Astrocyte of the spinal cord (primary cell): ENCODE measurements at places on chromosomes 3 and 15.
A peak's percentile ranks its signal among the peaks of the same experiment; 100 is the strongest.

DNA sequence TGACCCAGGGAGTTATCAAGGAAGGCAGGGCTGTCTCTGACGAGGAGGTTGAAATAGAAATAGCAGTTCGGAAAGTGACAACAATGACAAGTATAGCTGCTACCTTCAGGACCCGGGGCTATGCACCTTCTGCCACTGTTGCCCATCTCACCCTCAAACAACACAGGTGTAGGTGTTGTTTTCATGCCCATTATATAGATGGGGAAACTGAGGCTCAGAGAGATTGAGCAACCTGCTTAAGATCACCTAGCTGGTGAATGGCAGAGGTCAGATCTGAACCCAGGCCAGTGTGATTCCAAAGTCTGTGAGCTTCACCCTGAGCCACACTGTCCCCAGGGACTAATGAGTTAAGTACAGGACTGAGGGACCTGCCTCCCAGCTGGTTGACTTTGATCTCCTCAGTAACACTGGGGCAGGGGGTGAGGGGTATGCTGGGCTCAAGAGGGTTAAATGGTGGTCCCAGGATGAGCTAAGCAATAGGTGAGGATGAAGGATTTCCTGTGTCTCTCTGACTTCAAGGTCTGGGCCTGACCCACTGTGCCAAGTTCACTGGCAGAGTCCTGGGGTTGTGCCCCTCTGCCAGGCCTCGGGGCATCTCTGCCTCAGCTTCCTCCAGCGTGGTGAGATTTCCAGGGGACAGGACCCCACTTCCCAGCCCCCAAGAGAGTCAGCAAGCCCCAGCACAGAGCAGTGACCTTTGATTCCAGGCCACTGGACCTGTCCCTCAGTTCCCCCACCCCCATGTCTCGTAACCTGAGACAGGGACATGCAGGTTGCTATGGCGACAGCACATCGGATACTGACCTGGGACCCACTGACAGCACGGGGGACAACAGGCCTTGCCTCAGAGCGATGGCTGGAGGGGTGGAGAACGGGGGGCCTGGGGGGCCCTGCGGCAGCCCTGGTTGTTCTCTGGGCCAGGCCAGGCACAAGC is 35.0 kb downstream of the ATP2B2 start:
- no peak for DNase-seq

DNA sequence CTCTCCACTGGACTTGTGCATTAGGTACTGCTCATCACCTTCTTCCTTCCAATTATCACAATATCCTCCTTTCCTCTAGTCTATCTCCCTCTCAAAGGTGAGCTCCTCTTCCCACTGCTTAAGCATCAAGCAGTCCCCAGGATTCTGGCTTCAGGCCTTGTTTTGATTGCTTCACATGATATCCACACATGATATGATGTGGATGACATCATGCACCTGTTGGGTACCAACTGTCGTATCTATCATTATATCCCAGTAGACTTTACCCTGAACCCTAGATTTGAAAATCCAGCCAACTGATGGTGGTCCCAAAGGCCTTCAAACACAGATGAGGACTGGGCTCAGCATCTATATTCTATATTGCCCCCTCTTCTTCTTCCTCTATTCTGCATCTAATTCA is 104.9 kb downstream of the MFSD1 start:
- no peak for DNase-seq

DNA sequence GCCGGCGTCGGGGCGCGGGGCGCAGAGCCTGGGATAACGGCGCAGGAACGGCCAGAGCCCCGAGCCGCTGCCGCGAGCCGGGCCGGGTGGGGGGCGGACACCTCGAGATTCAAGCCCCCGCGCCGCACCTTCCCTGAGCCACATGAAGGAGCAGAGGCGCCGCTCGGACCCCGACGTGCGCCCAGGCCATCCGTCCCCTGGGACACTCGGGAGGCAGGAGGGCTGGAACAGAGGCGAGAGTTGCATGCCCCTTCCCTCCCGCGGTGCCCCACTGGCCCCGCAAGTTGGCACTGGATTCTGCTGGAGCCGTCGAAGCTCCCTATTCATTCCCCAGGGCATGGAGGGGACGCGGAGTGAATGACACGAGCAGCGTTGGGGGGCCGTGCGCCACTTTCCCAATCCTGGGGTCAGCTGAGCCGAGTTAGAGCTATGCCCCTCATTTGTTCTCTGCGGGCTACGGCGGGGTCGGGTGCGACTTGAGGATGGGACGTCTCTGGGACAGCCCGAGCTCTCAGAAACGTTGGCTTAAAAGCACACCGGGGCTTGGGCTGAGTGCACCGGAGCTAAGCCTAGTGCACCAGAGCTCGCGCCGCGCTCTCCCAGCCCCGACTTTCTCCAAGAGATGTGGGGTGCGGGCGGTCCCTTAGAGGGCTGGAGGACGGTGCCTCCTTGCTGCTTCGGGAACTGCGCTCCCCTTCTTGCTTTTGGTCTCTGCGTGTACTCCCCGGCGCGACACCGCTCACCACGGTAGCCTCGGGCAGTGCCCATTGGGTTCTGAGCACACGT is 588 bp downstream of the SLC6A1 start:
- no peak for DNase-seq

GRCh38 chr15:91867581-91868026 is 14.1 kb downstream of the SLCO3A1 start:
- DNase-seq, result peak; percentile 89

DNA sequence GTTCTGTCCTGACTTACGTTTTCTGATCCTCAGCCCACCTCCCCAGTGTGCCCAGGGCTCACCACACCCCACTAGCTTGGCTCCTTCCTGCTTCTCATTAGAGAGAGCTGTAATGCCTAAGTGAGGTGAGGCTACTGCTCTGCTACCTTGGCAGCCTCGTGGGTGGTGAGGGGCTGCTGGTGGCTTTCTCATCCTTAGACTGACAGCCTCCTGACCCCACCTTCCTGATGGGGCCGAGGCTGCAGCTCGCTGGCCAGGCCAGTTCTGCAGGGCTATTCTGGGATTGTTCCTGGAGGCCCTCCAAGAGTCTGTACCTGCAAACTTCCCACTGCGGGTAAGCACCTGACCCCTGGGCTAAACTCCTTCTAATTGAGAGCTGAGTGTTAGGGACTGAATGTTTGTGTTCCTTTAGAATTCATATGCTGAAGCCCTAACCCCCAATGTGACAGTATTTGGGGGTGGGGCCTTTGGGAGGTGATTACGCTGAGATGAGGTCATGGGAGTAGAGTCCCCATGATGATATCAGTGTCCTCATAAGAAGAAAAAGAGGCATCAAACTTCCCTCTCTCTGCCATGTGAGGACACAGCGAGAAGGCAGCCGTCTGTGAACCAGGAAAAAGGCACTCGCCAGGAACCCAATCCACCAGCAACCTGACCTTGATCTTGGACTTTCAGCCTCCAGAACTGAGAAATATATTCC is 38.1 kb upstream of the IQSEC1 start:
- DNase-seq, result no peak

- no peak for DNase-seq
Observed at GRCh38 chr3:62144482-62144881, 228.9 kb downstream of the FEZF2 start.

GRCh38 chr3:143597774-143598652 is 250.3 kb downstream of the SLC9A9 start:
- peak; percentile 12 for DNase-seq

DNA sequence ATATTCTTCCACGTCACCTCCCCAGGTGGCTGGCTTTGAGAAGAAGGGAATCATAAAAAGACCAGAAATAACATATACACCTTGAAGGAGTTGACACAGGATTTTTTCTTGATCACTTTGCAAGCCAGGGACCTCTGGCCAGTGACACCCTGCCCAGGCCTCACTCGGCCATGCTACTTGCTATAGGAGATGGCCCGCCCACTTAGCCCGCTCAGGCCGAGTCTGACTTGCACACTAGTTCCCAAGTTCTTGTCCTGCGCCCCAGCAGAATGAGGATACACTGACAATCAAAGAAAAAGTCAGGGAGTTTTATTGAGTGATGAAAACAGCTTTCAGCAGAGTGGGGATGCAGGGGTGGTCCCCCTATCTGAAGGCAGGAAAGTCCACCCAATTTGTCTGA is 1046.1 kb upstream of the CFAP20DC start:
- no peak for DNase-seq

DNA sequence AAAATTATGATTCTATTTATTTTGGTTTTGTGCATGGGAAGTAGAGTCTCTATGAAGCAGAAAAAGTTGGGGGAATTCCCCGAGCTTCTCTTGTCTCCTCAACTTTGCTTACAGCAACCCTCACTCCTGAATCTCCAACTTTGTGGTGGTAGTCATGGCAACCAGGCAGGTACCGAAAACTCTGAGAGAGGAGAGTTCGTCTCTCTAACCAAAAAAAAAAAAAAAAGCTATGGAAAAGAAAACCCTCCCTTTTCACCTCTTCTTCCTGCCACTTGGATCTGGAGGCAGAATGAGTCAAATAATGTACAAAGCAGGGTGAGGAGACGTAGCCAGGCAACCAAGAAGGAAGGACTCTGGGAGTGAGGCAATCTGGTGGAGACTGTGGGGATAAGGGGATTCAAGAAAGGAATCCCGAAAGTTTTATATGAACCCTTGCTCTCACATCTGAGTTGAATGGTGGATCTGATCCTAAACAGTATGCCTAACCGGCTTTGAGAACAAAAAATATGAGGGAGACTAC is 108.1 kb downstream of the PLOD2 start:
- DNase-seq, result no peak

DNA sequence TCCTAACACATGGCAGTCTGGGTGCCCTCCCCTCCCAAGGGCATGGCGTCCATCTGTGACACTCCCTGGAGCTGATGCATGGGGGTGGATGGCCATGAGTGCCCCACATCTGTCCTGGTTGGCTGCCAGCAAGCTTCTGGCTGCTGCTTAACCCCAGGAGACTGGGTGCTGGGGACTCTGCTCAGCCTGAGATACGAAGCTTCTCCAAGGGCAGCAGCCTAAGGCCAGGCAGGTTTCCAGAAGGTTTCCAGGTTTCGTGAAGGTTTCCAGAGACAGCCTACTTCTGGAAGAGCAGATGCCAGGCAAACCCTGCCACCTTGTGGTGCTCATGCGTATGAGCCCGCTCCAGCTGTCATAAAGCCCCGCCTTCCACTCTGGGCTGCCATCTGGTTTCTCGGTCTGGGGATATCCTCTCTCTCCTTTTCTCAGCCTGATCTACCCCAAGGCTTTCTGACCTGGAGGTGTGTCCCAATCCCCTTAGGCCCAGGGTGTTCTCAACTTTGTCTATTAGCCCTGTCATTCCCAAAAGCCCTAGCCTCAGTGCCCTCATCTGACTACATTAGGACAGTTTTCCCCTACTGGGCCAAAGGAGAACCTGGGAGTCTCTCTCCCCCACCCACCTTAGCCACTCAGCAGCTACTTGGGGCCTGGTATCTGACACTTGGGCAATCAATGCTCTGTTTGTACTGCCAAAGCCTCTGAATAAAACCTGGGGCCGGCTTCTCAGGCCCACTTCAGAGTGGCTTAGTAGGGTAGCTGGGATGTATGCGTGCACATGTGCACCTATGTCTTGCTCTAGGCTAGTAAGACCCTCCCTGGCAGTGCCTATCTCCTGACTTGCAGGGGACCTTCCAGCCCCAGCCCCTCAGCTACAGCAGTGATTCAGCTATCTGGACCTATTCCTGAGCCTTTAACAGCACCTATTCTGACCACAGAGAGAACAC is 12.0 kb downstream of the MRPL46 start:
- DNase-seq, result peak; percentile 62

DNA sequence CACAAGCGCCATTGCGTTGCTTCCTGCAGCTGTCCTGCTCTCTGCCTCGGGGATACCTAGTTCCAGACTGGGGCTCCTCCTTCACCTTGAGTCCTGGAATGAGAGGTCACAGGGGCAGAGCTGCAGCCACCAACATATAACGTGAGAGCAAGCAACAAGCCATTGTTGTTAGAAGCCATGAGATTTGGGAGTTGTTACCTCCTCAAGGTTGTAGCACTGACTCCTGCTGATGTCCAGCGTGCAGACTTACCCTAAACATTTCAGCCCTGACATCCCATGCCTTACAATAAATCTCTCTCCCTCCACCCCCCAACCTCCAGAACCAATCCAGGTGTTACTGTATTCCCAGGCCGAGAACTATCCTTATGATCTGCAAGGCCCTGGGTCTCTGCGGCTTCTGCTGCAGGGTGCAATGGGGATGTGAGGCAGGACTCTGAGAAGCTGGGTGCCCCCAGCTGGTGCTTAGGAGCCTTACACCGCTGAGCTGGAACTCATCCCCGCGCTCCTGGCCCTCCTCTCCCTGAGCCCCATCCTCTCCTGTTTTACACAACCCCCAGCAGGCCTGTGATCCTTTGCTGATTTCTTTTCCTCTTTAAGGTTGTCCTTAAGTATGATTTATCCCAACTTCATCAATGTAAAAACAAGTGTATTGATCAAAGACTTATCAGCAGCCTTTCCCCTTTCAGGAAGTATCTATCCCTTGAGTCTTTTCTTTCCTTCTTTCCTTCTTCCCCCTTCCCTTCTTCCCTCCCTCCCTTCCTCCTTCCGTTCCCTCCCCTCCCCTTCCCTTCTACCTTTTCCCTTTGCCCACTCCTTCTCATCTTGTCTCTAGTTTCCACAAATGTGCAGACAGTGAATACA is 84.2 kb upstream of the ABHD2 start:
- DNase-seq, result peak; percentile 64

DNA sequence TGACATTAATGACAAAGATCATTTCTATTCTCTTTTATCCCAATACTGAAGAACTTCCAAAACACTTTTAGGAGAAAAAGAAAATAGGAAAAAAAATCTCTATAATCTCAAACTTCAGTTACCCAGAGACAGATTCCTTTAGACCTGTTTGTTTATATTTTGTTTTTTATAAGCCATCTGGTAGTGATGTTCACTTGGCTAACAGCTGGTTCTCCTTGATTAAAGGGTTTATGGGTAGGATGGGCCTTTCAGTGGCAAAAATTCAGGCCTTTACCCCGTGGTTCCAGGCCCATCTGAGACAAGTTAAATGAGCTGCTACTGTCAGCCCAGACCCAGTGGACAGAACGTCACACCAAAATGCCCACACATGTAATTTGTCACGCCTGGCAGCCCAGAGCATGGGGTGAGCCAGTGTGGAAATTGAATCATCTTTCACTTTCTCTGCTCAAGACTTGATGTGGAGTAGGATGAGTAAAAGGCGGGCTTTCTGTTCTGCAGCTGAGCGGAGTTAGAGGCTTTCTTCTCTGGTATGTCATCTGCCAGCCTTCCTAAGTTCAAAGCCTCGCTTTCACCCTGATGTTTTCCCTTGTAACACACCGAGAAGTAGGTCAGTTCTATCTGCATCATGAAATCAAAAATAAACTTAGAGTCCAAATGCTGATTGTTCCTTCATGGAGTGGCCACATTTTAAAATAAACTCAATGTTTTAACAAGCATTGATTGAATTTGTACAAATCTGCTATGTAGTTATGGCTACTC is 62.5 kb upstream of the SKOR1 start:
- no peak for DNase-seq

DNA sequence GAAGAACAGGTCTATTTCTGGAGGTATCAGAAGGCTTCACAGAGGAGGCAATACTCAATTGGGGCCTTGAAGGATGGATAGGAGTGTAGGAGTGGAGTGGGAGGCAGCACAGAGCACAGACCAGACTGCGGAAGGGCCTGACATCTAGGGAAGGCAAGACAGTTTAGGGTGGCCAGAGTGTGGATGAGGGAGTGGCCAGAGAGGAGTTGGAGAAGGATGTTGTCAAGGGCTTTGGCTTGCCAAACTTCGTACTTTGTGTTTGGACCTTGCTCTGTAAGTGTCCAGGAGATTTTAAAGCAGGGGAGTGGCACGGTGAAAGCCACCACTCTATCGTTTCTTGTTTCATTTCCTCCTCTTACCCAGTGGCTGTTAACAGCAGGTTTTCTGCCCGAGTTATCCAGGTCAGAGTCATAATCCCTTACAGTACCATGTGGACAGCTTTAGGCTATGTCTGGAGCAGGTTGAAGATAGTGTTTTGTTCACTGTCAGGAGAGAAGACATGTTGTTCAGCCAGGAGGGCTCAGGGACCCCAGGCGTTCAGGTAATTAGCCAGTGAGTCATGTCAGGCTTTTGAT is 12.3 kb downstream of the SMAD3 start:
- DNase-seq, result no peak
